Activated CD8-positive, alpha-beta T cell treated with anti-CD3 and anti-CD28 coated beads, Interleukin-2, amount 10 ng/mL, durations not matched to agents 7 days and 5 days (primary cell): ENCODE measurements at places on chromosomes 7 and 10. TPM values are rescaled to one million over a fixed set of nuclear protein-coding genes. Genes with fewer than 3 reads are reported as not detected.

LIPF gene
- not detected for total RNA-seq

RBM17 gene
- 213 TPM for total RNA-seq

DNA sequence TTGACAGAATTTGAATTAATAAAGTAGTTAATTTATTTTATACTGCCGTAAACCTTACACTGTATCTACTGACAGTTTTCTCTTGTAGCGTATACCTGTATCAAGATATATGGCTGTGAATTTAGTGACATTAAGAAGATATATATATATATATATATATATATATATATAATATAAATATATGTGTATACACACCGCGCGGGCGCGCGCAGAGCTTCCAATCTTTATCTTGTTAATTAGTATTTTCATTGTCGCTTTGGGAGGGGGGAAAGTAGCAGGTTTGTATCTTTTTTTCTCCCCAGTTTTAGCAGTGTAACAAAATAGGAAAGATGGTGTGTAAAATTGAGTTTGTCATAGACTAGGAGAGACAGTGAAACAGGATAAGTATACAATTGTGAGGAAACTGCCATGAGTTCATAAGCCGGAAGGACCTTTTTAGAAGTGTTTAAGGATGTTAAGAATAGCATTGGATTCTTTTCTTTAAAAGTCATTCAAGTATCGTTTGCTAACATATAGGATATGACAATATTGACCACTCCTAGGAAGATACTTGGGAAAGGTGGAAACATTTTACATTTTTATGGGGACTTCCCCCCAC lies 2.0 kb downstream of the PLEKHA1 start:
- no peak overlapping the region for H3K27ac ChIP-seq
- H3K36me3 ChIP-seq: peaks cover 21% of the 10 kb centered on the region
- H3K27me3 ChIP-seq: peaks cover 12% of the 10 kb centered on the region
- no peak overlapping the region for H3K4me3 ChIP-seq
- peaks cover 30% of the 10 kb centered on the region for H3K4me1 ChIP-seq

DNA sequence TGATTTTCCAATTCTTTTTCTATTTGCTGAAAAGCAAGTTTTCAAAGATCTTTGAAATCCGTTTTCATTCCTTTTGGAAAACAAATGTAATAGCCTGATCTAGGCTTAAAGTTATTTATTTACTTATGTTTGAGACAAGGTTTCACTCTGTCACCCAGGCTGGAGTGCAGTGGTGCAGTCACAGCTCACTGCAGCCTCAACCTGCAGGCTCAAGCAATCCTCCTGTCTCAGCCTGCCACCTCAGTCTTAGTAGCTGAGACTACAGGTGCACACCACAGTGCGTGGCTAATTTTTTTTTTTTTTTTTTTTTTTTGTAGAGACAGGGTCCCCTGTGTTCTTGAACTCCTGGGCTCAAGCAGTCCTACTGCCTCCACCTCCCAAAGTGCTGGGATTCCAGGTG lies 4.6 kb downstream of the ST7 start:
- no peak overlapping the region for H3K27ac ChIP-seq
- H3K4me1 ChIP-seq: peaks cover 22% of the 10 kb centered on the region
- H3K4me3 ChIP-seq: no peak overlapping the region
- peaks cover 6% of the 10 kb centered on the region for H3K36me3 ChIP-seq
- H3K27me3 ChIP-seq: peaks cover 3% of the 10 kb centered on the region

GRCh38 chr7:70681469-70682350 lies 450.2 kb upstream of the GALNT17 start:
- H3K27me3 ChIP-seq: peaks cover 8% of the 10 kb centered on the region
- peak overlapping the region; percentile 53 for H3K4me3 ChIP-seq
- peak; percentile 55 for DNase-seq
- H3K27ac ChIP-seq: peak overlapping the region; percentile 71

DNA sequence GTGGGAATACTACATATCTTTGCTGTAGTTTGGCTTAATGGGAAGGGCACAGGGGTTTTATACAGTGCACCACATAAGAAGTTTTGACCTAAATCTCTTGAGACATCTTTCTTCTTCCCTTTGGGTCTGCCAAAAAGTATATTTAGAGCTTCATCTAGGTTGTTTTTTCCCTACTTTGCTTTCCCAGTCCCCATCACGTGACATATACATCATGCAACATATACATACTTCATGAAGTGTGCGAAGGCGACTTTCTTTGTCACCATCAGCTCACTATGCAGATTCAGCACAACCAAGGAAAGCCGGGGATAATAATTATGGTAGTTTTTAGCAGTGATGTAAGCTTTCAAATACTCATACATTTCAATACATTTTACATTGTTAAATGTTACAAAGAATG lies 177.1 kb upstream of the PPP1R3A start:
- no peak overlapping the region for H3K27ac ChIP-seq
- H3K4me3 ChIP-seq: no peak overlapping the region
- DNase-seq: no peak
- H3K27me3 ChIP-seq: peaks cover 11% of the 10 kb centered on the region
- H3K36me3 ChIP-seq: no peaks in the 10 kb centered on the region
- no peaks in the 10 kb centered on the region for H3K4me1 ChIP-seq
